IMR-90 (cell line): ENCODE measurements at places on chromosomes 7 and 10.
A peak's percentile ranks its signal among the peaks of the same experiment; 100 is the strongest.

DNA sequence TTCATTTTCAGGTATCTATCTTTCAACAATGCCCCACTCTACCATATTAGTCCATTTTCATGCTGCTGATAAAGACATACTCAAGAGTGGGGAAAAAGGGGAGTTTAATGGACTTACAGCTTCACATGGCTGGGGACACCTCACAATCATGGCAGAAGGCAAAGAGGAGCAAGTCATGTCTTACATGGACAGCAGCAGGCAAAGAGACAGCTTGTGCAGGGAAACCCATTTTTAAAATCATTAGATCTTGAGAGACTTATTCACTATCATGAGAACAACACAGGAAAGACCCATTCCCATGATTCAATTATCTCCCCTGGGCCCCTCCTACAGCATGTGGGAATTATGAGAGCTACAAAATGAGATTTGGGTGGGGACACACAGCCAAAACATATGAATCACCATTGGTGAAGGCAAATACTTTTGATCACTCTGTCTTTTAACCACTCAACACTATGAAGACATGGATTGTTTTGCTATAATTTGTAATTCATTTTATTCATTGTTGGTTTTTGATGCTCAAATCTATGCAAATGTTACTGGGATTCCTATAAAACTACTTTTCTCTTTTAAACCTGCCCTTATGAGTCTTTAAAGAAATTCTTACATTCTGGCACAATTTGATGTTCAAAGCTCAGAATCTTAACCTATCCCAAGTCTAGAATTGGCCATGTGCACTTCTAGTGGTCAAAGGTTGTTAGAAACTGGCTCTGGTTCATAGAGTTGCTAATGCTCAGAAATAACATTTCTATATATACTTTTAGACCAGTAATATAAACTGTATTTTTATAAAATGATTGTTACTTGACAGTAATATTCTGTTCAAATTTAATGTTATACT is 15.3 kb downstream of the AKR1C4 start:
- no peak for DNase-seq

DNA sequence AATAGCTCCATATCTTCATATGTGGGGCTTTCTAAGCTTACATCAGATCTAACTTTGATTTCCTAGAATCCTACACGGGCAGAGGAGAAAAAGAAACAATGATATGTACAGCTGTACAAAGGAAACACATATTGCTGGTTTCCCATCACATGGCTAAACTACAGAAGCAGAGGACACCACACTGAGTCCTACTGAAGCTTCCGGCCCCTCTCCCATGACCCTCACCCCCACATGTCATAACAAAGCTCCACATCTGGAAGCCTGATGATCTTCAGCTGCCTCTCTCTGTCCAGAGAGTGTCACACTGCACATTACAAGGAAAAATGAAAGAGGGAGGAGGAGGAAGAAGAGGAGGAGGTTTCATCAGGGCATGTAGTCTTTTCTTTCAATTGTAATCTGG is 14.0 kb downstream of the SLC16A12 start:
- DNase-seq = peak; percentile 59

GRCh38 chr10:87862679-87863052 is 667 bp downstream of the KLLN start:
- DNase-seq = peak; percentile 57

- DNase-seq = peak; percentile 11
Observed at GRCh38 chr10:32038777-32039176, 17.4 kb downstream of the KIF5B start.

GRCh38 chr10:1643161-1643907 is 94.0 kb downstream of the ADARB2 start:
- no peak for DNase-seq

DNA sequence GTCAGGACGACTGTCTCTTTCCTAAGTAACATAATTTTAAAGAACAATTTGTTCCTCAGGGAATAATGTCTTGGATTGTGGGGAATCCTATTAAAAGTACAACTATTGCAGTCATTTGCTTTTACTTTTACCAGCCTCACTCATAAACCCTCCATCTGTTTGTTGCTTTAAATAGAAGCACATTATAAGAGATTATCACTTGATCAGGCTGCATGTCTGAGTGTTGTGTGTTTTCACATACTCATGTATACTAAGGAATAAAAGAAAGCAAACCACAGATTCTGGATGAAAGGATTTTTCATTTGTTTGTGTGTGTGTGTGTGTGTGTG is 1077.8 kb downstream of the KCNMA1 start:
- peak; percentile 6 for DNase-seq

DNA sequence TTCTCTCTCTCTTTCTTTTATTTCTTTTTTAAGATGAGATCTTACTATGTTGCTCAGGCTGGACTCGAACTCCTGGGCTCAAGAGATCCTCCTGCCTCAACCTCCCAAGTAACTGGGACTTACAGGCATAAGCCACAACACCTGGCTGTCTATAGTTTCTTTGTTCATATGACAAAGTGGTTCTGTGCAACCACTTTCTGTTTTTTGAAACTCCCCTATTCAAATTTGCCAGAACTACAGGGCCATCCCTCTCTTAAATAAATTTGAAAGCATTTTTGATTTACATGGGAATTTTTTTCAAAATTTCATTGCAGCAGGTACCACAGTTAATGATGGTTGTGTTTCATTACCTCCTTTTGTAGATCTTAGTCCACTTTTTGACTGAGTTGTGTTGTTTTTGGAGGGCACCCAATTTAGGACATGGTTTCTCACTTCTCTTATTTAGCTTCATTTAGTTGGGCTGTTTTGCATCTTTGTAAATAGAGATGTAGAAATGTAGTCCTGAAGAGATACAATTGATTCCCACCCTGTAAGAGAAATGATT is 119.2 kb downstream of the LRRC4 start:
- DNase-seq = no peak

DNA sequence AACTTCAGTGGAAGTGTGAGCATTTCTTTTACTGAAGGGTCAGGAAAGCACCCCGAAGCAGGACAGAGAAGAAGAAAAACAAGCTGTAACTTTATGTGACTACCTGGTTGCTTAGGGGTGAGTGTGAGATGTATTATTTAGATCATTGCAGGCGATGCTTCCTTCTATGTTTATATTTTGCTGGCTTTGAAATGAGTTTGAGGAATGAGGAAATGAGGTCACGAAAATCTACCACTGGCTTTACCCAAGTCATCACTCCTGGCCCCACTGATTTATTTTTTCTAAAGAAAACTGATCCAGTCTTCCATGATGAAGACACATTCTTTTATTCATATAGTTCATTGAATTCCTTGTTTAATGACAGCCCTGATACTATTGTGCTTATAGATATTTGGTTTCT is 716.6 kb upstream of the FZD8 start:
- peak; percentile 71 for DNase-seq

- no peak for DNase-seq
Observed at GRCh38 chr7:2970861-2971260, 72.8 kb downstream of the CARD11 start.

GRCh38 chr7:119270644-119271043 is 1002.3 kb upstream of the KCND2 start:
- DNase-seq = no peak
